Left colon (tissue), 2 donors: ENCODE measurements at places on chromosomes 11 and 22. TPM values are rescaled to one million over a fixed set of nuclear protein-coding genes. Genes with fewer than 3 reads are reported as not detected.
A peak's percentile ranks its signal among the peaks of the same experiment; 100 is the strongest.

GRCh38 chr22:43828998-43829782 is 17.1 kb upstream of the EFCAB6 start:
- DNase-seq: no peak

- no peak for DNase-seq
These were observed 27.9 kb downstream of the INCENP start for GRCh38 chr11:62151737-62152102.

- DNase-seq: no peak
These were observed 16.7 kb upstream of the OR9Q1 start for GRCh38 chr11:58006940-58007339.

GRCh38 chr22:48537343-48537680 is 1290.4 kb downstream of the BRD1 start:
- DNase-seq: no peak

GRCh38 chr11:69637198-69637940 is 3.6 kb upstream of the CCND1 start:
- DNase-seq: peak; percentile 24

- DNase-seq: no peak
These were observed 452.0 kb upstream of the ARHGAP42 start for GRCh38 chr11:100235085-100235484.

DNA sequence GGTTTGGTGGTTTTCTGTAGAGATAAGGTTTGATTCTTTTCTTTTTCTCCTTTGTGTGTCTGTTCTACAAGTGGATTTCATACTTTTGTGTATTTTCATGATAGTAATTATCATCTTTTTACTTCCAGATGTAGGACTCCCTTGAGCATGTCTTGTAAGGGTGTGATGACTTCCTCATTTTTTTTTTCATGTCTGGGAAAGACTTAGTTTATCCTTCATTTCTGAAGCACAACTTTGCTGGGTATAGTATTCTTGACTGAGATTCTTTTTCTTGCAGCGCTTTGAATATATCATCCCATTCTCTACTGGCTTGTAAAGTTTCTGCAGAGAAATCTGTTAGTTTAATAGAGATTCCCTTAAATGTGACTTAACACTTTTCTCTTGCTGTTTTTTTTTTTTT is 32.9 kb downstream of the MADD start:
- DNase-seq: no peak

DNA sequence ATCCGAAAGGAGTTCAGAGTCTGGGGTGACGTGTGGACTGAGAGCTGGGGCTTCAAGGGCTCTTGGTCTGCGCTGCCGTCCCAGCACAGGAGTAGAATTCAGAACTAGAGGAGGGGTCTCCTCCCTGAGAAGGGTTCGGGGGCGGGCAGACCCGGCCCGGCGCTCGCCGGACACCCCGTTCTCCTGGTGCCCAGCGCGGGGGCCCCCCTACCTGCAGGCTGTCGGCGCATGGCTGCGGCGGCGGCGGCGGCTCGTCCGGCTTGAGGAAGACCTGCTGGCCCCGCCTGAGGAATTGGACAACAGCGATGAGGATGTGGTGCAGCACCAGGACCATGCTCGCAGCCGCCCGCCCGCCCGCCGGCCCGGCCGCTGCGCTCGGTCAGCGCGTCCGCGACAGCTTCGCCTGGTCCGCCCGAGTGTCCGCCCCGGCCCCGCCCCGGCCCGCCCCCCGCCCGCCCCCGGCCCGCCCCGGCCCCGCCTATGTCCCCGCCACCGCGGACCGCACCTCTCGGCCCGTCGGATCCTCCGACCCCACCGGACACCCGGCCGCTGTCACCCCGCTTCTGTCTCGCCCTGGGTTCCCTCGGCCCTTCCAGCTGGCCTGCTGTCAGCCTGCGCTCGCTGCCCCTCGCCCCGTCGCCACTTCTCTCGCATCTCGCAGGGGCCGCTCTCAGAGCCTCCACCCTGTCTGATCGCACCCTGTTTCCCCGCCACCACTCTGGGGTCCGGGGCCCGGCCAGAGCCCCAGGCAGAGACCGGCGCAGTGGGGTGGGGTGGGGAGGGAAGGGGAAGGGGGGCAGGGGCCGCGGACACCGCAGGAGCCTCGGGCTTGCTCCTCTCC is 32.0 kb downstream of the PDE2A start:
- no peak for DNase-seq

DNA sequence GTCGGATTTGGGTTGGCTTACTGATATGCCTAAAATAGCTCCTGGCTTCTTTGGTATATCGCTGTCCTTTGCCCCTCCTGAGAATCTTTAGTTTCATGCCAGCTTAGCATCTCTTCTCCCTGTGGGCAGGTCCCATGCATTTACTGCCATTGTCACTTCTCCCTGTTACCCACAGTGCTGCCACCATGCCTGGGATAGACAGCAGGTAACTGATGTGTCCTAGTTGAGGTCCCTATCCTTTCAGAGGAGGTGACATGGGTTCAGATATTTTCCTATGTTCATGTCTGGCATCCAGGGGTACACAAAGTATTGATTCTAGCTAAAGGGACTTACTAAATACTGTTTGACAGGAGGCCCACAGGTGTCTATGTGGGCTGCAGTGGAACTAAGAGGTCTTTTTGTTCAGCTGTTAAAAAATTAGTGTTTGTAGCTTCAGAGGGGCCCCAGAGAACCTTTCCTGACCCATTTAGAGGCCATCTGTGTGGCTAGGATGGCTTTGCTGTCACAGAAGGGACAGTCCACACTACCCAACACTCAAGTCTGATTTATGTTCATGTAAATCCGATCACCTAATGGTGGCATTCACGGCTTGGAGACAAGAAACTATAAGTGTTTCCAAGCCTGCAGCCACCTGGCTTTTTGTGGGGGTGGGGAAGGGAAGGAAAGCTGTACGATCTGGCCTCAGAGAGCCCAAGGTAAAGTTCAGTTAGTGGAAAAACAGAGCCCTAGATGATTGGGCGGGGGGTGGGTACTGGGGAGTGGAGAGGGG is 8.5 kb downstream of the TIMP3 start:
- no peak for DNase-seq

DNA sequence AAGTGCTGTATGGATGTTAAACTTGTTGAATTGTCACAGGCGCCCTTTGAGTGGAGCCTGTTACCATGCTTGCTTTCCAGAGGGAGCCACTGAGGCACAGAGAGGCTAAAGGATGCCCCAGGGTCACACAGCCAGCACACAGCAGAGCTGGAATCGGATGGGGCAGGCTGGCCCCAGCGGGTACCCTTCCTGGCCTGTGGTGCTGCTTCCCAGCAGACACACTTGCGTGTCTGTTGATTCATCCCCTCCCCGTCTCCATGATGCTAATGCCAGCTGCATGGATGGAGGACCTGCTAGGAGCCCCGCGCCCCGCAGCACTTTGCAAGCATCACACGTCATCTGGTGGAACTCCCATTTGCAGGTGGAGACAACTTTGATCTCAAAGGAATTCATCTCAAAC is 52.4 kb upstream of the SHISAL1 start:
- DNase-seq: no peak

DNA sequence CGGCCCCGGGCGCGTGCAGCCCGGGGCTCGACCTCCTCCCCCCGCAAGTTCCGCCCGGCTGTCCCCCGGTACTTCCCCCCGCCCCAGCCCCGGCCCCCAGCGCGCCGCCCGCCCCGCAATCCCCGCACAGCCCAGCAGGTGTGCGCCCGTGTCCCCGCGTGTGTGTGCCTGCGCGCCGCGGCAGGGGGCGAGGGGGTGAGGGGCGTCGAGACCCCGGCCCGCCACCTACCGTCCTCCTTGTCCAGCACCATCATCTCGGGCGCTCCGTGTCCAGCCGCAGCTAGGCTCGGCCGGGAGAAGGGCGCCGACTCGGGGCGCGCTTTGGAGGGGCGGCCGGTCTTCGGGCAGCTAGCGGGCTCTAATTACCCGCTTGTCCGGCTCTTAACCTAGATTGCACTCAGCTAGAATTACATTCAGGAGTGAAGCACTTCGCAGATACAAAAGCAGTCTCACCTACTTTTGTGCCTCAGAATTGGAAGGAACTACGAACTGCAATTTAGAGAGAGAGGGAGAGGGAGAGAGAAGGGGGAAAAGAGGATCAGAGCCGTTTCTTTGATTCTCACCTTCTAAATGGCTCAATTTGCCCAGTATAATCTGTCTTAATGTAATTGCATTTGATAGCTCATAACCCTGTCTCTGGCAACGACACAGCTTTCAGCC is 439 bp downstream of the LMO1 start:
- no peak for DNase-seq

Gene LRP4
- total RNA-seq: 6.7 TPM

Gene ME3
- 38.1 TPM for total RNA-seq

Gene OR56A1
- total RNA-seq: not detected
